ENCODE measurements at places on chromosomes 5 and 9. TPM values are rescaled to one million over a fixed set of nuclear protein-coding genes. Genes with fewer than 3 reads are reported as not detected.

- H3K4me3 ChIP-seq = no peak overlapping the region
- no peak overlapping the region for H3K27ac ChIP-seq
- H3K36me3 ChIP-seq = no peaks in the 10 kb centered on the region
- H3K4me1 ChIP-seq = no peaks in the 10 kb centered on the region
- peaks cover 2% of the 10 kb centered on the region for H3K27me3 ChIP-seq
Observed at GRCh38 chr5:179316111-179316551, 29.1 kb downstream of the ADAMTS2 start.

- H3K4me3 ChIP-seq = no peak overlapping the region
- no peak overlapping the region for H3K27ac ChIP-seq
- H3K36me3 ChIP-seq = peaks cover 37% of the 10 kb centered on the region
- H3K4me1 ChIP-seq = peaks cover 48% of the 10 kb centered on the region
- peak; percentile 36 for DNase-seq
Observed at GRCh38 chr9:124855944-124856765, 2.9 kb downstream of the WDR38 start.

The PLAC8L1 gene
- total RNA-seq = 0.40 TPM

The PPIC gene
- not detected for total RNA-seq

The ACSL6 gene
- 1.2 TPM for total RNA-seq

GRCh38 chr5:160513485-160513884 lies 91.8 kb downstream of the PTTG1 start:
- no peak overlapping the region for H3K4me3 ChIP-seq
- no peak for DNase-seq
- no peaks in the 10 kb centered on the region for H3K27me3 ChIP-seq
- H3K36me3 ChIP-seq = no peaks in the 10 kb centered on the region
- no peak overlapping the region for H3K27ac ChIP-seq

The DOLPP1 gene
- 19.9 TPM for total RNA-seq

The GFI1B gene
- total RNA-seq = not detected

DNA sequence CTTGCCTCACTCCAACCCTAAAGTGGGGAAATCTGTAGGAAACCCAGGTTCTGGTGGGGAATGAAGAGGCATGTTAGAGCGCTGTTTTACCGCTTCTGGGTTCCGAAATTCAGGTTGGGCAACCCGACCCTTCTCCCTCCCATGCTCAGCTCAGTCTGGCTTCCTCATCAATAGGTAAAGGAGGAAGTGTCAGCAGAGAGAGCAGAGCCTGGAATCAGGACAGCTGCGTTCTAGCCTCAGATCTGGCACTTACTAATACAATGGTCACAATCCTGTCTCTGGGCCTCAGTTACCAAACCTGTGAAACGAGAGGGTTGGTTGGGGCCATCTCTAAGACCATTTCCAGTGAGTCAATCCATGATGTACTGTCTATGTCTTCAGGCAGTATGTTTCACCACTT lies 16.2 kb upstream of the TNIP1 start:
- H3K4me3 ChIP-seq = no peak overlapping the region
- peaks cover 16% of the 10 kb centered on the region for H3K36me3 ChIP-seq
- peaks cover 70% of the 10 kb centered on the region for H3K4me1 ChIP-seq
- H3K27me3 ChIP-seq = no peaks in the 10 kb centered on the region
- DNase-seq = no peak

GRCh38 chr5:171610686-171611085 lies 174.9 kb upstream of the SMIM23 start:
- H3K36me3 ChIP-seq = no peaks in the 10 kb centered on the region
- no peak overlapping the region for H3K27ac ChIP-seq
- DNase-seq = no peak
- H3K4me3 ChIP-seq = no peak overlapping the region
- H3K27me3 ChIP-seq = peaks cover 27% of the 10 kb centered on the region
- H3K4me1 ChIP-seq = no peaks in the 10 kb centered on the region

- H3K27me3 ChIP-seq = no peaks in the 10 kb centered on the region
- H3K4me1 ChIP-seq = peaks cover 3% of the 10 kb centered on the region
- H3K36me3 ChIP-seq = peaks cover 6% of the 10 kb centered on the region
- DNase-seq = no peak
Observed at GRCh38 chr5:62653001-62653863, 74.6 kb downstream of the LRRC70 start.

The CDC25C gene
- total RNA-seq = 23.2 TPM

GRCh38 chr5:139723986-139724587 lies 71.5 kb upstream of the PSD2 start:
- DNase-seq = no peak
- no peaks in the 10 kb centered on the region for H3K4me1 ChIP-seq
- no peak overlapping the region for H3K4me3 ChIP-seq
- H3K27ac ChIP-seq = no peak overlapping the region

The PRELID1 gene
- total RNA-seq = 253 TPM
